ENCODE measurements at places on chromosomes 1 and 21.

GRCh38 chr1:53138991-53139884 lies 3.2 kb downstream of the SLC1A7 start:
- DNase-seq: no peak

GRCh38 chr1:109622895-109623294 lies 3.3 kb downstream of the AMPD2 start:
- no peak for DNase-seq

GRCh38 chr1:15326691-15327588 lies 79.9 kb downstream of the FHAD1 start:
- DNase-seq: no peak

DNA sequence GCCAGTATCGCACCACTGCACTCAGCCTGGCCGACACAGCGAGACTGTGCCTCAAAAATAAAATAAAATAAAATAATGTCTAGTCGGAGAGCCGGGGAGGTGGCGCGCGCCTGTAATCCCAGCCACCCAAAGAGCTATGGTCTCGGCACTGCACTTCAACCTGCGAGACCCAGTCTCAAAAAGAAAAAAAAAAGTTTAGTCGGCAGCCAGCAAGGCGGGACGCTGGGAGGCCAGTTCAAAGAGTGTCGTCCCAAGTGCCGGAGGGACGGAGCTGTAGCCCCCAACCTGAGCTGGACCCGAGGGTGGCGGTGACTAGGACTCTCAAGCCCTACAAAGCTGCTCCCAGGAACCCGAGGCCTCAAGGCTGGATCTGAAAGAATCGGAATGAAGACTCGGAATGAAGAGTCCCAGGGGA lies 632 bp upstream of the FALEC start:
- no peak for DNase-seq

GRCh38 chr1:19313636-19313959 lies 1.5 kb downstream of the SLC66A1 start:
- no peak for DNase-seq

GRCh38 chr1:99348397-99349132 lies 84.3 kb downstream of the PLPPR4 start:
- no peak for DNase-seq

GRCh38 chr1:219071209-219071608 lies 102.5 kb upstream of the LYPLAL1 start:
- DNase-seq: no peak

GRCh38 chr1:20057886-20058420 lies 12.0 kb upstream of the PLA2G5 start:
- no peak for DNase-seq

DNA sequence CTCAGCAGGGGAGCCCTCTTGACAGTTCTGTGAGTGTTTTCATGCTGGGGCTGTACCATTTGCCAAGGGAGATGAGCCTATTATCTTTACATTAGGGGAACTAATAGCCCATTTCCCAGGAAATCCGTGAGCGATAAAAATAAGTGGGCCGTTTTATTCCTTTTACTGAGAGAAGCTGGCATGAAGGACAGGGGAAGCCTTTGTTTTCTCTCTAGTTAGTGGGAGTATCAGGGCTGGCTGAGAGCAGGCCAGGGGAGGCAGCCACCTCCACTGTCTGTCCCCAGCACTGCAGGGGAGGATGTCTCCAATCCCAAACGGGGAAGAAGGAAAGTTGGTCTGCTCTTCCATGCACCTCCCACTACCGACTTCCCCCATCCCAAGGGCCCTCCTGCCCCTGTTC lies 2.5 kb downstream of the UBL4B start:
- DNase-seq: no peak

- DNase-seq: no peak
Observed at GRCh38 chr1:187121661-187122060, 292.9 kb downstream of the PLA2G4A start.

GRCh38 chr1:41341365-41341683 lies 19.9 kb upstream of the FOXO6 start:
- DNase-seq: no peak

- no peak for DNase-seq
Observed at GRCh38 chr1:180545991-180546390, 12.8 kb upstream of the OVAAL start.

GRCh38 chr21:27572696-27573095 lies 605.8 kb upstream of the ADAMTS5 start:
- DNase-seq: no peak

GRCh38 chr1:85088408-85088784 lies 40.1 kb upstream of the MCOLN3 start:
- DNase-seq: no peak

Measured in SK-N-DZ (cell line).